ENCODE measurements at places on chromosomes 1 and 21.
A peak's percentile ranks its signal among the peaks of the same experiment; 100 is the strongest.

DNA sequence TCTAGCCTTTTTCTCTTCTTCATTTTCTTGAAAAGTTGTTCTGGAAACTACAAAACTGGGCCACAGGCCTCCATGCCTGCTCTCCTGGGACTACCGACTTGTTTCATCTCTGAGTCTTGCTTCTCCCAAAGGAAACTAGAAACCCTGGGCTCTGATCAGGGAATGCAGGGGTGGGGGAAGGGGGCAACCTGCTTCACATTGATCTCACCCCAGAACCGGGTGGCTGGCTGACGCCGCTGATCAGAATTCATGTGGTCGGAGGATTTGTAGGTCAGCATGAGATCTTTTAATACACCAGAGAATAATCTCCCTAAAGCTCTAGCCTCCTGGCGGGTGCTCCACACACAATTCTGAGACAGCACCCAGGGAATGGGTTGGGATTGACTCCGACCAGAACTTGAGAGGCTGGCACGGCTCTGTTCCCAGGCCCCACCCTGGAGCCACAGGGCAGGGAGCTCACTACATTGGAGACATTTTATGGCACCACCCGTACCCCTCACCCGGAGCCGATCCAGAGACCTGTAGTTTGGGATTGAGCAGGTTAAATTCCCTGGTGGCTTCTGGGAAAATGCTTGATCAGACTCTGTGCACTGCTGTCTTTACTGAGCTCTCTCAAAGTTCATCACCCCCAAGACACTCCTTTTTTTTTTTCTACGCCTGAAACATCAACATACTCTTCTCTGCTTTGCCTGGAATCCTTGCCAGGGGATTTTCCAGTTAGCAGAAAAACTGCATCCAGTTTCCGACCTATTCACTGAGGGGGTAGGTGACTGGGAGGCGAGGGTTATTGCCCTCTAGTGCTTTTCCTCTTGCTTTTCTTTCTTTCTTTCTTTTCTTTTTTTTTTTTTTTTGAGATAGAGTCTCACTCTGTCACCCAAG is 12.2 kb upstream of the ARHGEF10L start:
- no peak for DNase-seq

DNA sequence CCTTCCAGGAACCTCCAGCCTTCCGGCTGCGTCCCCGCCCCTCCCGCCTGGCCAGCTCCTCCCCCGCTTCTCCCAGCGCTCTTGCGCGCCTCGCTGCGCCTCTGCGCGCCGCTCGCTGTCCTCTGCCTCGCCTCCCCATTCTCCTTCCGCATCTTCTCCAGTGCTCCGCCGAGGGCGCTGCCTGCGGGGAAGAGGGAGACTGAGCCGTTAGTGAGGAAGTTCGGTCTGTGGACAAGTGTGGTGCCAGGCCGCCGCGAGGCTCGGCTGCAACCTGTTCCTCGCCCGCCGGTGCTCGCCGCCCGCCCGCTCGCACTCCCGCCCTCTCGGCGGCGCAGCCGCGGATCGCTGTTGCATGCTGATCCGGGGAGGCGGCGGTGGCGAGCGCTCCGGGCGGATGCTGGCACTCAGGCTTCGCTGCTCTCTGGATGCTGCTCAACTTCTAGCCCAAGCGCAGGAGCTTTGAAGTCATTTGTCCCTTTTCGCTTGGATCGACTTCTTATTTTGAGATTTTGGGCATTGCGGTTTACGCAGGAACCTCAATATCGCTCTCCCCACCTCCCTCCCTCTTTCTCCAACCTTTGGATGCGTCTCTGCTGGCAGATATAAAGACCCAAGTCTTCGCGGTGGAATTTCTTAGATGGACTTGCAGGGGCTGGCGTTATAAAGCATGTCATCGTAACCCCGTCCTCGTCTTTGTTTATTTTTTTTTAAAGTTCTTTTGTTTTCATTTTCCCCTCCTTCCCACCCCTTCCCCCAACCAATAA is 614 bp upstream of the CACNA1E start:
- peak; percentile 18 for DNase-seq

DNA sequence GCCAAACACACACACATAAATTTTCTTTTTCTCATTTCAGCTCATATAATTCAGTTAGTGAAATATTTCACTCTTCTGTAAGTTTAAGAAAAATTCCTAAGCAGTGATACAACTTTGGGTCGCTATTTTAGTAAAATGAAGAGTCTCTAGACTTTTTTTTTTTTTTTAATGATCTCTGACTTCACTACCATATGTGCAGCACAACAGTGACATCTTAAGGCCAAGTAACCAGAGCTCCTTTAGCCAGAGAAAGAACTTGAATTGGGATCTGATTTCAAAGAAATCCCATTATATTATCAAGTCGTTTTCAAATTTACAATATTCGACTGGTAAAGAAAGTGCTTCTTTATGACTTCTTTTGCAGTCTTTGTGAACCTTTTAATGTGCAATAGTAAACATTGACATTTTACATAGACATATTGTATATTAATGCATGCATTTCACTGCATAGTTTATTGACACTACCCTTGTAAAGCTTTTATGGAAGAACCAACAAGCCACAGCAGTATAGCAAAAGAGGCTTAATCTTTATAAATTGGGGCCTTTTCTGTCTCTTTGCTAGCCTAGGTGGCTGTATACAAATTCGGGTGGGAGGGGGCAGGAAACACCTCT is 62.2 kb downstream of the LRRC40 start:
- no peak for DNase-seq

- DNase-seq, result no peak
Observed at GRCh38 chr1:238789916-238790667, 596.3 kb upstream of the CHRM3 start.

DNA sequence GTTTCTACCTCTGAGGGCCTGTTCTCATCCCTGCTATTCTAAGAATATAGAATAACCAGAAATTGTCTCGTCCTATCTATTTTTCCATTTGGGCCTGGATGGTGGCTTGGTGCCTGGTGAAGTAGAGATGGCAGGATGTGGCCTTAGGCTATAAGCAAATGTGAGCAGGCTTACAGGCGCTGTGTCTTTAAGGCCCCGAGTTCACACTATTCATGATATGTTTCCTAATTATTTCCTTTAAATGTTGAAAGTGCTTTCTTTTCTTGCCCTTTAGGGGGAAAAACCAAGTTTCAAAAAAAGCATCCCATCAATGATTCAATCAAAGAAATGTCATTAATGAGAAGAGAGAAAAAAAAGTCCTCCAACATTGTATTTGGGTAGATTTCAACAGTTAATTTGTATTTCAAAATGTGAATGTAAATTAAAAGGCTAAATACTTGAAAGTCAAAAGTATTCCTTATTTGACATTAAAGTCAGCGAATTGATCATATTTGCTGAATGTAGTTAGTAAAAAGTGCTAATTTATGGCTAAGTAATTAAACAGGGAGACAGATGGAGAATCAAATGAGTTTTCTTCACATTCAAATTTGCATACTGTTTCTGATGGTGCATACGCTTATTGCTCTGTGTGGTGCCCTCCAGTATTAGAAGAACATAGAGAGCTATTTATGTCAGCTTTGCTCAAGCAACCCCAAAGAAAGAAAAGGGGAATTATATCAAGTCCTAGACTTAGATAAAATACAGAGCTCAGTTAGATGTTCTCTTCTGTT is 34.0 kb upstream of the HUNK start:
- no peak for DNase-seq

- DNase-seq, result no peak
Observed at GRCh38 chr21:27631471-27631870, 664.6 kb upstream of the ADAMTS5 start.

DNA sequence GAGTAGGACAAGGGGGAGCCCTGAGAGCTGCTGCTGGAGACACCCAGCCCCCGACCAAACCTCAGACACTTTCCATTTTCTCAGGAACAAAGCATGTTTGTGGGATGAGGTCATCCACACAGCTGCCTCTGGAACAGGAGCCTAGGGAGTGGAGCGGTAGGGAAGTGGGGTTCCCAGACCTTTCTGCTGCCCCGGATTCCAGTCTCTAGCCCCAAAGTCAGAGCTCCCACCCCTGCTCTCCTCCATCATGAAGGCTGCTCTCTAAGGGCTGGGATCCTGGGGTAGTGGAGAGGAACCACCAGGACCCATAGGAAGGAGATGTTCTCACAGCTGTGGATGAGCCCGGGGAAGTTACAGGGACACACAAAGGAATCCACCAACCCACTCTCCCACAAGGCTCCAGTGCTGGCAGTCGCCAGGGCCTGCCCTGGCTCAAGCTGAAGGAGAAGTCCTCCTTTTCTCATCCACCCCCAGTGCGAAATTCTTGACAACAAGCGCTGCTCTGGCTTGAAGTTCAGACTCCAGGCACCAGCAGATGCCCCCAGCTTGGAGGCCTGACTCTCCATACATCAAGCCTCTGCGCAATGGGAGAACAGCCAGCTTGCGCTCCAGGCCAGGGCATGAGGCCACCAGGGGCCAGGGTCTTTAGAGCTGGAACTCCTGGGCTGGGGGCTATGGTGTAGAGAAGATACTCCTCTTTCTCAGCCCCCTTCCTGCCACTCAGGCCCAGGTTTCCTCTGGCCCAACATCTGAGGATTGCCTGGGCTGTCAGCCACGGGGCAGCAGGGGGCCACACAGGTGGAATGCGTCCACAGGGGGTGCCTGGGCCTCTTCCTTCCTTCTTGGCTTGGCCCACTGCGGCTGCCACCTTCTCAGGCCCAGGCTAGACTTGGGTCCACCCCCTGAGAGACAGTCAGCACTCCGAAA is 4.5 kb downstream of the FHL3 start:
- DNase-seq, result no peak

- no peak for DNase-seq
Observed at GRCh38 chr1:35539824-35540261, 17.4 kb downstream of the KIAA0319L start.

DNA sequence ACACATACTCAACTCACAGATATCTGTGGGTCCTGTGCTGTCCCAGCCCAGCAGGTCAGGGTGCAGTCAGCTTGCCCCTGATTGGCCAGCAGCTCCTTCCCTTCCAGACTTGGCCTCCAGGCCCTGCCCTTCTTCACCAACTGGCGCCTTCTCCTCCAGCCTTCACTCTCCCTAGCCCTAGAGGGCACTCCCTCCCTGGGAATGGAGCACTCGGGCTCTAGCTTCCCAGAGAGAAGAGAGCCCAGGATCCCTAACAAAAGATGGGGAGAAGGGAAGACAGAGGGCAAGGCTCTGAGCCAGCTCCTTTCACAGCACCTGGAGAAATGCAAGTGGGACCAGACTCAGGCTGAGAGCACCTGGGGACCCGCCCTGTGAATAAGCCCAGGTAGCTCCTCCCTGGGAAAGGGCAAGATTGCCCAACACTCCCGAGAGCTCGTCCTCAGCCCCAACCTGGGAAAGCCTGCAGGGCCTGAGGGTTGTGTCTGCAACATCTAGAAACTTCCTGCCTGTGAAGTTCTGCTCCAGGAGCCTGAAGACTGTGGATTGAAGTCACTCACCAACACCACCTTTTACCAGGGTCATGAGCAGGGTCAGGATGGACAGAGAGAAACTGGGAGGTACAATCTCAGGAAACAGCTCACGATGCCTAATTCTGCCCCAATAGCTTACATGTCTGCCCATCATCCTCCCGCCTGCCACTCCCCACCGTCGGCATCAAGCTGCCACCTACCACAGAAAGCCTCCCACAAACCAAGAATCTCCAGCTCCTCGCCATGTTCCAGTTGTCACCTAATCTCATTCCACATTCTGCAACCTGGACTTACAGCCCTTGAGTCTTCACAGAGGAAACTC is at the start of gene PGLYRP4:
PGLYRP4 (minus strand) TSS at position 331 of the 852 bp plus-strand sequence. CDS start 909 bp downstream, outside the sequence.
- no peak for DNase-seq

- no peak for DNase-seq
Observed at GRCh38 chr1:3061981-3062615, 6.9 kb upstream of the PRDM16 start.

- DNase-seq, result no peak
Observed at GRCh38 chr1:230176871-230177411, 109.9 kb downstream of the GALNT2 start.

DNA sequence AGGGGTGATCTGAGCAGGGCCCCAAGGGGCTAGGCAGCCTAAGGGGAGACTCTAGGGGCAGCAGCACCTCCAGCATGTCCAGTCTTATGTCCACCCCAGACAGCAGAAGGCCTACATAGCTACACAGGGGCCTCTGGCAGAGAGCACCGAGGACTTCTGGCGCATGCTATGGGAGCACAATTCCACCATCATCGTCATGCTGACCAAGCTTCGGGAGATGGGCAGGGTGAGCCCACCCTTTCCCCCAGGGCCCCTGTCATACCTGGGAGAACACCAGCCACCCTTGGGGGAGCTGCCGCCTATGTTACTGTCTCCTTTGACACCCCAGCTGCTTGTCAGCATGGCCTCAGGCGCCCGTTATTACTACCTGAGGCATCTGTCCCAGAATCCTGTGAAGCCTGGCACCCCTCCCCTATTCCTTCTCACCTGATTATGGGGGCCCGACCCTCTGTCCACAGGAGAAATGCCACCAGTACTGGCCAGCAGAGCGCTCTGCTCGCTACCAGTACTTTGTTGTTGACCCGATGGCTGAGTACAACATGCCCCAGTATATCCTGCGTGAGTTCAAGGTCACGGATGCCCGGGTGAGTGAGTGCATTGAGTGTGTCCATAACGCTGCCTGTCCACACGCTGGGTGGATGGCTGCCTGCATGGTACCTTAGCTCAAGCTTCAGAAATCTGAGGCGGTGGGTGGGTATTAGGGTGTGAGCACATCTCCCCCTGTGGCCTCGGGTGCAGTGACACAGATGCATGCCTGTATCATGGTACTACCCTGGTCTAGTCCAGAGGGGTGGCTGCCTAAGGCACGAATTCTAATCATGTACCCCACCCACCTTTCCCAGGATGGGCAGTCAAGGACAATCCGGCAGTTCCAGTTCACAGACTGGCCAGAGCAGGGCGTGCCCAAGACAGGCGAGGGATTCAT is 29.7 kb upstream of the KDM4A start:
- no peak for DNase-seq

DNA sequence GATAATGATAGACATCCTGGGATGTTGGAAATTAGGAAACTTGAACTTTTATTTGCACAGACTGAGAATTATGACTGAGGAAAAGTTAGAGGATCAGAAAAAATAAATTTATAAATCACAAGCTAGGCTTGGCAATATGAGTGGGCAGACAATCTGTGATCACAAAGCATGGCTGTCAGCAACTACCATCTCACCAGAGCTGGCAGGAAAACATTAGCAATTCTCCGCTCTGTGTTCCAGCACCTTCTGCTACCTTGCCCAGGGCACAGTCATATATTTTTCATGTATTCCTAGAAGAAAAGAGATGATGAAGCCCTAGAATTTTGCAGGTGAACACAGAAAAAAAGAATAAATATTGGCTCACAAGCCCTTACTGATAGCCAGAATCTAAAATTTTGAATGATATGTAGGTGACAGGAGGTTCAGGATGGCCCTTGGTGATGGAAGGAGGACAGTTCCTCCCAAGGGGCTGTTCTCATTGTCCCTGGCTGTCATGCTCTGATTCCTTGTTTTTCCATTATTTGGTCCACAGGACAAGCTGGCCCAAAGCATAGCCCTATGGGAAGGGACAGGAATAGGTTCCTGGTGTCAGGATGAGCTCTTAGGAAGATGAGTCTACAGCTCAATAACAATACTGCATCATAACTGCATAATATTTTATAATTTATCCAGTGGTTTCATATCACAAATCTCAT is 12.2 kb upstream of the STXBP3 start:
- no peak for DNase-seq

DNA sequence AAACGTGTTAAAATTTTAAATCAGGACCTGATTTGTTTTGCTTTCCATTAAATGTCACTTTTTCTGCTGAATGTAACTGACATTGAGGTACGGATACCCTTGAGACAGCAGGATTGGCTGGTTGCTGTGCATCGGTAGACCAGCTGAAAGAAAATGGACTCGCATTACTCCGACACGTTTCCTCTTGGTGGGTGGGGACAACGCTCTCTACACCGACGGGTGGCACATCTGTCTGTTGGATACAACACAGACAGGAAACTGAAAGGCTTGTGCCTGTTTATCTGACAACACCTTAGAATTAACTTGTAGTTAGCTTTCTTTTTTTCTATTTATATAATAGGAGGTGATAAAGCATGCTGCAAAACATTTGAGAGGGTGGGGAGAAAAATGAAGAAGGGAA is 19.4 kb downstream of the PRPF38A start:
- peak; percentile 54 for DNase-seq
